Activated CD4-positive, alpha-beta T cell treated with anti-CD3 and anti-CD28 coated beads, Interleukin-2, amount 10 ng/mL, durations not matched to agents 7 days and 5 days (primary cell): ENCODE measurements at places on chromosomes 2 and 18. TPM values are rescaled to one million over a fixed set of nuclear protein-coding genes. Genes with fewer than 3 reads are reported as not detected.

Gene CNGA3
- not detected for total RNA-seq

Gene UGT1A8
- not detected for total RNA-seq

Gene CDKL4
- 0.32 TPM for total RNA-seq

Gene KIAA2012
- total RNA-seq = not detected

Gene SLC5A7
- not detected for total RNA-seq

Gene CNOT9
- 71.0 TPM for total RNA-seq

Gene EFHD1
- total RNA-seq = 0.32 TPM

Gene CUL3
- total RNA-seq = 74.9 TPM

Gene ACADL
- total RNA-seq = not detected

Gene RAB27B
- 5.2 TPM for total RNA-seq

Gene FHOD3
- not detected for total RNA-seq

Gene ATP6V1B1
- total RNA-seq = not detected

Gene ANKRD23
- total RNA-seq = 17.0 TPM

Gene SUMO1
- total RNA-seq = 101 TPM

Gene CLHC1
- 9.6 TPM for total RNA-seq

Gene SETBP1
- 3.7 TPM for total RNA-seq

Gene AGBL5
- 17.9 TPM for total RNA-seq

Gene ERICH2
- total RNA-seq = not detected

Gene STARD7
- 128 TPM for total RNA-seq

Gene MRO
- not detected for total RNA-seq

Gene RESP18
- not detected for total RNA-seq

Gene EDAR
- total RNA-seq = 0.87 TPM

Gene TMEM169
- total RNA-seq = 2.6 TPM

Gene HOXD13
- not detected for total RNA-seq

Gene INPP1
- total RNA-seq = 6.9 TPM

Gene CHRND
- total RNA-seq = not detected

Gene NEDD4L
- 8.1 TPM for total RNA-seq

Gene RAD51AP2
- not detected for total RNA-seq

Gene PSTPIP2
- 9.4 TPM for total RNA-seq

Gene GALR1
- not detected for total RNA-seq

Gene HOXD4
- total RNA-seq = not detected

Gene FRZB
- not detected for total RNA-seq

Gene DAW1
- not detected for total RNA-seq

Gene RBKS
- total RNA-seq = 1.2 TPM

Gene MBP
- 133 TPM for total RNA-seq

Gene DLX1
- not detected for total RNA-seq

Gene PAX8
- 0.69 TPM for total RNA-seq

Gene STEAP3
- 0.06 TPM for total RNA-seq

Gene GIGYF2
- total RNA-seq = 58.7 TPM

Gene PLEKHH2
- total RNA-seq = 0.20 TPM

Gene MGAT4A
- 93.9 TPM for total RNA-seq

Gene KIF3C
- total RNA-seq = 7.5 TPM

Gene C2orf66
- 0.44 TPM for total RNA-seq

Gene REEP1
- total RNA-seq = 0.20 TPM

Gene CYP26B1
- not detected for total RNA-seq

Gene POTEI
- not detected for total RNA-seq

Gene PAPOLG
- 22.1 TPM for total RNA-seq

Gene BCL11A
- total RNA-seq = 0.04 TPM

Gene C2orf15
- total RNA-seq = 0.72 TPM

Gene CCBE1
- total RNA-seq = not detected

Gene L3MBTL4
- total RNA-seq = 0.27 TPM

Gene LYPD1
- not detected for total RNA-seq

Gene TAF4B
- total RNA-seq = 9.3 TPM

Gene GTF2A1L
- not detected for total RNA-seq

Gene ALPI
- not detected for total RNA-seq

Gene FKBP1B
- total RNA-seq = 1.9 TPM

Gene TRIM43
- not detected for total RNA-seq

Gene SMYD1
- not detected for total RNA-seq
